ENCODE measurements at places on chromosomes 2 and 18.

GRCh38 chr2:239816576-239817467 lies 208.3 kb downstream of the NDUFA10 start:
- DNase-seq: no peak

DNA sequence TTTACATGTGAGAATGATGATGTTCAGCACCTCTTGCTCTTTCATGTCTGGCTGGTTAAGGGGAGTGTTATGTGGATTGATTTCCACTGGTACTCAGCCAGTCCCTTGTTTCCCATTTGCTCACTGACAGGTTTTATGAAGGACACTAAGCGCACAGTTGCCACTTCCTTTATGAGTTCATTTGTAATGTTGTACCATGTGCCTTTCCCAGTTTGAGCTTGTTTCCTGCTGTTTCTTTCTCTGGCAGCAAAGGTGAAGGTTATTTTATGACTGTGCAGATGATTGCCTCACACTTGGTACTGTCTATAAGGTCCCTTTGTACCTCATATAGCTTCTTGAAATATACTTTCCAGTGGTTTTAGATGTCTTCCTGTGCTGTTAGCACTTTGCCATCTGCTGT lies 1700.5 kb upstream of the TMEFF2 start:
- no peak for DNase-seq

- peak; percentile 46 for DNase-seq
Measured at GRCh38 chr2:102473020-102473419, at the start of gene SLC9A4. Gene SLC9A4, plus strand, starts transcription at chr2:102473226. Its CDS starts 534 bp downstream, at chr2:102473760.

DNA sequence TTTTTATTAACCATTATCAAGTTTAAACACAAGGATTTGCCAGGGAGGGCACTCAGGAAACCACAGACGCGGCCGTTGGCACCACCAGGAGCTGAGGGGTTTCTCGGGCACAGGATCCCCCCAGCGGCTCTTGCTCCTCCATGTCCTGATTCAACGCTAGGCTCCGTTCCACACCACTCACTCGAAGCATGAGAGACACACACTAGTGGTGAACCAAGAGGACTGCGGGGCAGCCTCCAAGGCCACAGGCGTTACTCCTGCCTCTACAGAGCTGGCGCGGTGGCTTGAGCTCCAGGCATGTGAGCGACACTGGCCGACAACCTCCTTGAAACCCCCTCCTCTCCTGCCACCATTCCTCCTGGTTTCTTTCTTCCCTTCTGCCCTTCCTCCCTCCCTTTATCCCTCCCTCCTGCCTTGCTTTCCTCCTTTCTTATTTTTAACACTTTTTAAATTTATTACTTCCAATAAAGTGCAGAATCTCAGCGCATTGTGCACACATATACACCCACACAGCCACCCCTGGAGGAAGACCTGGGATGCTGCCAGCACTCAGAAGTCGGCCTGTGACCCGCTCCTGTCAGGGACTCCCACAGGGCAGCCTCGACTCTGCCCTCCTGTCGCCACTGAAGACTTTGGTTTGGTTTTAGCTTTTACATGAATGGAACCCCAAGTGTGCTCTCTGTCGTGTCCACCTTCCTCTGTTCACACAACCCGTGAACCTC lies 21.7 kb downstream of the COX7A2L start:
- no peak for DNase-seq

GRCh38 chr2:16561676-16562075 lies 104.0 kb downstream of the CYRIA start:
- DNase-seq: no peak

DNA sequence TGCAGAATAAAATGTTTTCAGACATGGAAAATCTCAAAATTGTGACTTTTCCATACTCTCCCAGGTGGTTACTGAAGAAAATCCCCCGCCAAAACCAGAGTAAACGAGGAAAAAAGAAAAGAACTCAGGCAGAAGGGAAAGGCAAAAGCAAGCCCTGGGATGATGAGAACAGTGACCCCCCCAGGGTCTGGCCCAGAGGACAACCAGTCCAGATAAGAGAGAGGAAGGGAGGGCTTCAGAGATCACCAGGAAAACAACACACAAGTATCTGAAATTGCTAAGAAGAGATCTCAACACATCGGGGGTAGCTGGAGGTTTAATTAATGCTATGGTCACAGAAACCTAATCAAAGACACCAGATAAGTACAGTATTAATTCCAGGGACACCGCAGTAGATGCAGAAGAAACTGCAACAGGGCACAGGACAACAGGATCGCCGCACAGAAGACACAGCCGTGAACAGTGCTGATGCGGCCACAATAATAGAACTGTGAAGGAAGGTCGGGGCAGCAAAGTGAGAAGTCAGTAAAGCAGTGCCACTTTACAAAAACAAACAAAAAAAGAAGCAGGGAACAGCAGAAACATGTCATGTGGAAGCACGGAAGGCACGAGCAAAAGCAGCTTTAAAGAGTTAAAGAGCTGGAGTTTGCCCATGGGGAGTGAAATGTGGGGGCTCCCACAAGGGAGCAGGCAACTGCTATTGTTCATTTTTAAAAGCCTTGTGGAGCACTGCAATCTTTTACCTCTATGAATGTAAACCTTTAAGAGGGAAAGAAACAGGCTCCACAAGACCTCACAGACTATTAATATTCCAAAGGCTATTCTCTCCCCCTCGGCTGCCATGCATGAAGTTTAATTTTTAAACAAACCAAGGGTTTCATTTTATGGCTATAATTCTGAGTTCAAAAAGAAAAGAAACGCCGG lies 28.4 kb downstream of the FAM168B start:
- DNase-seq: no peak

GRCh38 chr2:205680903-205681302 lies 1.4 kb upstream of the NRP2 start:
- DNase-seq: no peak

DNA sequence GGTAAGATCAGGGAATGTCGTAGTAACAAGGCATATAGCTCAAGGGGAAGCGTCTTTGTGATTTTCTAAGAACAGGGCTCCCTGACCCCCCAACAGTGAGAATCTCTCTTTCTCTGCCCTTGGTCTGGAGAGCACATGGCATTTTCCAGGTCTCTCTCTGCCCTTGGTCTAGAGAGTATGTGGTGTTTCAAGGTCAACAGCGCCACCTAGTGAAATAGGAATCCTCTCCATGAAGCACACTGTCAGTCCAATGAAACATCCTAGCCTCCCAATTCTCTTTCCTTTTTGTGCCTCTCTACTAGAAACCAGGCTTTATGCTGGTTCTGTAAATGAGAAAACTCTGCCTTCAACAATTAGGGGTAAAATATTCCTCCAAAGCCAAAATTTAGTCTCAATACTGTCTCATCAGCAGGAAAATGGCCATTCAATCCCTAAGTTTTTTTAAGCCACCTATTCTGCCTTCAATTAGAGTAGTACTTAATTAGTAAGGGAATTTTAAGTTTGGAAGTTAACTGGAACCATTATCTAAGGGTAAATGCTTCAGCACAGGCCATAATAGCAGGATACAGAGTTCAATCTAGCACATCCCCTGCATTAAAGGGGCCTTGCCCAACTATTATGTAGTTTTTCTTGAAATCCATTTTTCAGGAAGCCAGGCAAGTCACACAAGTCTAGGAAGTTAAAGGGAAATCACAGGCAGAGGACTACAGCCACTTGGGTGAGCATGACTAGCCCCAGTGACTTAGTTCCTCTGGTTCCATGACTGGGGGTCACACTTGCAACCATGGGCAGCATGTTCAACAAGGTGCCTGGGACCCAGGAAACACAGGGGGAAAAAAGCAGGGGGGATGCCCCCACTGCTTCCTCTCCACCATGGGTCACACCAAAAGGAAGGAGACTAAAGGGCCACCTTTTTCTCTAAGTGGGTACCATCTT lies 12.4 kb downstream of the DYM start:
- peak; percentile 73 for DNase-seq

- no peak for DNase-seq
Measured at GRCh38 chr18:70326255-70326654, 37.4 kb downstream of the SOCS6 start.

GRCh38 chr18:50855976-50856757 lies 22.8 kb upstream of the ME2 start:
- DNase-seq: no peak

- no peak for DNase-seq
Measured at GRCh38 chr18:57273194-57273593, 79.2 kb upstream of the ST8SIA3 start.

GRCh38 chr2:230680463-230681170 lies 32.0 kb upstream of the CAB39 start:
- no peak for DNase-seq

DNA sequence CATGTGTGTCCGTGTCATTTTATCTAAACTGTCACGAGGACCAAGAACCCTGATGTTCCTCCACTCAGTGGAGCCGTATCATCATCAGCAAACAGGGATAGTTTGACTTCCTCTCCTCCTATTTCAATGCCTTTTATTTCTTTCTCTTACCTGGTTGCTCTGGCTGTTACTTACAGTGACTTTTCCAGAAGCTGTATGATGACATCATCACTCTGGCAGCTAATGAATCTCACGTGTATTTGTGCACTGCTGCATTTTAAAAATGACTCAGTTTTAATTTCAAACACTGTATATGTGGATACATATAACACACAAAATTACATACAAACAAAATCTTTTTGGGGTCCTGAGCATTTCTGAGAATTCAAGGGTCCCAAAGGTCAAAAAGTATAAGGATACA lies 481.4 kb downstream of the CDH2 start:
- DNase-seq: no peak

DNA sequence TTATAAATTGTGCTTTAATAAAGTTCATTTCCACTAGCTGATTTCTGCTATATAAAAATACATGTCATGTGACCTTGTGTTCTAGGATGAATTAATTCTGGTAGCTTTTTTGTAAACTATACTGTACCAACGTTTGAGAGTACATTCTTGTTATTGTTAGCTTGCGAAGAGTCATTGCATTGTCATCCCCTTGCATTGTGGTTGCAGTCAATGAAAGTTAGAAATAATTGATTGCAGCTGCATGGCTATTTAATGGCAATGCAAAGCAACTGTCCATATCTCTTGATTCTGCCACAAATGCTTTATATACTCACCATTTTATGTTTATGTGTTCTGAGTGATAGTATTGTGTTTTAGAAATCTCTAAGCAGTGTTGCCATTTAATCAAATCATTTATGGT lies 91.6 kb downstream of the ZNF407 start:
- no peak for DNase-seq

- DNase-seq: peak; percentile 1
Measured at GRCh38 chr18:24543795-24544498, 83.5 kb downstream of the HRH4 start.

DNA sequence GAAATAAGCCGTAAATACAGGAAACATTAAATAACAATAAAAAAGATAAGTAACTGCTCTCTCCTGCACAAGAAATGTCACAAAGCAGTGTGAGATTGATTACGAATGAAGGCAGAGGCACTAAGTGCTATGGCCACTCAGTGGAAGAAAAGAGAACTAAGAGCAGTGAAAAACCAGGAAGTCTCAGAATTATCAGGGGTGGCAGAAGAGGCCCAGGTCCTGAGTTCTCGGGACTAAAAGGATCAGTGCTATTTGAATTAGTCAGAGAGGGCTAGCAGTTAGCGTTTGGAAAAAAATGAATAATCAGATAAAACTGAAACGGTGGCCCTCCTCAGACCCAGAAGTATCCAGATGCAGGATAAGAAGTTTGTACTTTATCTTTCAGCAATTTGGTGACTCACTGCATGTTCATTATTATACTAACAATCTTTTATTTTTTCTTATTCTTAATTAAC lies 367.1 kb downstream of the ZEB2 start:
- DNase-seq: no peak

GRCh38 chr18:38496222-38496793 lies 930.7 kb upstream of the CELF4 start:
- DNase-seq: no peak

- no peak for DNase-seq
Measured at GRCh38 chr2:208501206-208501605, 94.6 kb downstream of the PTH2R start.

GRCh38 chr2:62868947-62869346 lies 163.4 kb downstream of the EHBP1 start:
- DNase-seq: no peak

DNA sequence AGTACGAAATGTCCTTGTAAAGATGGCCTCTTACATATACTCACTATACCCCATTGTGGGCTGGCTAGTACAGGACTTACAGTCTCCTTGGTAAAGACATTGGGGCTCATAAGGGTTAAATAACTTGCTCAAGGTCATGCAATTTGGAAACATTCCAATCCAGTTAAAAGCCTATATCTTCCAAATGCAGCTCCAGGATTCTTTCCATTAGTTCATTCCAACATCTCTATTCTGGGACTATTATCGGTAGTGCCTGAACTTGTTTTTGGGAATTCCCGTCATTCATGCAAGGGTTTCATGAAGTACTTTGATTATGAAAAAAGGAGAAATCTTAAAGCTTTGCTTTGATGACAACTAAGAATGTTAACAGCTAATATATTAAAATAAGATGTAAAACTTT lies 99.2 kb upstream of the SLC8A1 start:
- no peak for DNase-seq

GRCh38 chr2:18454692-18455235 lies 105.7 kb downstream of the RDH14 start:
- DNase-seq: no peak

All from CD4-positive, alpha-beta T cell treated with Interleukin-12 subunit alpha and Interleukin-12 subunit beta, for 1 hour (primary cell).